ENCODE measurements at places on chromosomes 2 and 18. TPM values are rescaled to one million over a fixed set of nuclear protein-coding genes. Genes with fewer than 3 reads are reported as not detected.

The MARCHF4 gene
- 0.25 TPM for total RNA-seq

The PRSS56 gene
- not detected for total RNA-seq

The AFG3L2 gene
- total RNA-seq: 68.5 TPM

The L3MBTL4 gene
- 13.9 TPM for total RNA-seq

The ICOS gene
- total RNA-seq: 0.38 TPM

The EMILIN1 gene
- 42.3 TPM for total RNA-seq

The GPR55 gene
- 1.1 TPM for total RNA-seq
